ENCODE measurements at places on chromosomes 5 and 9.

GRCh38 chr5:95238560-95239325 is 46.2 kb downstream of the MCTP1 start:
- peak; percentile 60 for DNase-seq

GRCh38 chr5:95424016-95424415 is 32.9 kb downstream of the FAM81B start:
- peak; percentile 23 for DNase-seq

DNA sequence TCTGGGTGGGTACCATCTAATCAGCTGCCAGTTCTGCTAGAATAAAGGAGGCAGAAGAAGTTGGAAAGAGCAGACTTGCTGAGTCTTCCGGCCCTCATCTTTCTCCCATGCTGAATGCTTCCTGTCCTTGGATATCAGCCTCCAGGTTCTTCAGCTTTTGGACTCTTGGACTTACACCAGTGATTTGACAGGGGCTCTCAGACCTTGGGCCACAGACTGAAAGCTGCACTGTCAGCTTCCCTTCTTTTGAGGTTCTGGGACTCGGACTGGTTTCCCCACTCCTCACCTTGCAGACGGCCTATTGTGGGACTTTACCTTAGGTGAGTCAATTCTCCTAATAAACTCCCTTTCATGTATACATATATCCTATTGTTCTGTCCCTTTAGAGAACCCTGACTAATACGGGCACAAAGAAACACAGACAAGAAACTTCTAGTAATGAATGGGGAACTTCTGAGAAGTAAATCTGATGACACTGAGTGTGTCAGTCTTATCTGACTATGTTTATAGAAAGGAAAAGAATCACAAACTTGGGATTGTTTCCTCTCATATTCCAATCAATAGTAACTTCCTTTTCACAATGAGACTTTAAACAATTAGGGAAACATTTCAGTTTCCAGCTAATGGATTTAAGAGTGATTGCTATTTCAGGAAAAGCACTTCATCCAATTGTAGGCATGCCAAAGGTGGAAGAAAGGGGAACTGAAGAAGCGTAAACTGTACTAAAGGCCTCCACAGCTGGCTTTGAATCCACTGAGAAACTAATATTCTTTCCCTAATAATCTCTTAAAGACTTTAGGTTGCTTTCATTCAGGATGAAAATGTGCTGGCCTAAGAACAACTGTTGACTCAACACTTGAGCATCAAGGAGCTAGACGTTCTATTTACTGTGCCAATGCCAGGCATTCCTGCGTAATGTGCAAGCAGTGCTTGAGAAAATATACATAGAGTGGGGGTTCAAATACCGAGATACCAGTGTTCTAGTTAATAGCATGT is 127.9 kb upstream of the PTGER4 start:
- DNase-seq, result peak; percentile 6

- no peak for DNase-seq
These were observed 1.3 kb downstream of the RAB14 start for GRCh38 chr9:121200356-121200755.

DNA sequence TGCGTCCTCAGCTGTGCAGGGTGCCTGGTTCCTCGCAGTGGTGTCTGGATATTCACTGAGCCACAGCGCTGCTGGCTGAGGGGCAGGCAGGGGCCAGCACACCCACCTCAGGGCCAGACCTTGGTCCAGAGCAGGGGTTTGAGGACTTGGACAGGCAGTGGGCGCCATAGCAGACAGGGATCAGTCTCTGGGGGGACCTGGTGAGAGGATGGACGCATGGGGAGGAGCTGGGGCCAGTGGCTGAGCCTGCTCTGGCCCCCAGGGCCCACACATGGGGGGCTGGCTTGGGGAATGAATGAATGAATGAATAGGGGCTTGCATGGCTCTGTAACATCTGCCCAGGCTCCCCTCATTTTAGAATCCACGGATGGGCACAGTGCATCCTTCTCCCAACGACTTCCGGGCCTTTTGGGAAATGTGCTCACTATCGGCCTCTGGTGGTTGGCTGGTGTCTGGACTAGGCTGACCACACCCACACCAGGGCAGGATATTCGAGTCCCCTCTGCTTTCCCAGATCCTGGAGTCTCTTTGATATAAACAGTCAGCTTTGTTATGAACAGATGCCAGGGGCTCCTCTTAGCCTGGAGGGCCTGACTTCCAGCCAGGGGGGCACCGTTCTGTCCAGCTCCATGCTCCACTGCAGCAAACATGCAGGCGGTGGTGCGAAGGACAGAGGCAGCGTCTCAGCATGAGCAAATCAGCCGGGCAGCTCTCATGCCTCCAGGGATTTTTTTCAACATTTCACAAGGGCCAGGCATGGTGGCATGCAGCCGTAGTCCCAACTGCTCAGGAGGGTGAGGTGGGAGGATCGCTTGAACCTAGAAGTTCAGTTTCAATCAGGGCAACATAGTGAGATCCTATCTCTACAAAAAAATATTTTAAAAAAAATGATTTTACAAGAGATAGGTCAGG is 62.6 kb downstream of the NEK6 start:
- peak; percentile 92 for DNase-seq

- DNase-seq, result no peak
These were observed 47.2 kb downstream of the RFX3 start for GRCh38 chr9:3478549-3478953.

- DNase-seq, result no peak
These were observed 244.4 kb upstream of the FBXL7 start for GRCh38 chr5:15255576-15255975.

DNA sequence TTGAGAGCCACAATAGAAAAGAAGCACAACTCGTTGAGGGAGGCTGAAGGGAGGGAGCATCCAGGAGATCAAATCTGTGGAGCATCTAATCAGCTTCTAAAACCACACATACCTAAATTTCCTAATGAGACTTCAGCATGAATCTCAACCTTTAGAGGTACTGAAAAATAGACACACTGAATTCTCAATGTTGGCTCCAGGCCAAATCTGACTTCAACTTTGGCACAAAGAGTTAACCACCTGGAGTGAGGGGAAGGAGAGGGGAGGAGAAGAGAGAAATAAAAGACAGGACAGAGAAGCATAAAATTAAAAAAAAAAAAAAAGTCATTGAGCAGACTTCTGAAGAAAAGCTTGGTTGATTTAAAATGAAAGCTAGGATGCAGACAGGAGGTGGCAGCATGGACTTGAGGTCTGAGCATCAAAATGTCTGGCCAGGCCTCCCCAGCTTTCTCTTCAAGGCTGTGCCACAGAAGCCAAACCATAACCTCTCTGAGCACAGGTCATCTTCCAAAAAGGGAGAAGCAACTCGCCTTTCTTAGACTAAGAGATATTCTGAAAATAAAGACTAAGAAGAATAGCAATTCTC is 205.6 kb downstream of the DENND1A start:
- peak; percentile 61 for DNase-seq

DNA sequence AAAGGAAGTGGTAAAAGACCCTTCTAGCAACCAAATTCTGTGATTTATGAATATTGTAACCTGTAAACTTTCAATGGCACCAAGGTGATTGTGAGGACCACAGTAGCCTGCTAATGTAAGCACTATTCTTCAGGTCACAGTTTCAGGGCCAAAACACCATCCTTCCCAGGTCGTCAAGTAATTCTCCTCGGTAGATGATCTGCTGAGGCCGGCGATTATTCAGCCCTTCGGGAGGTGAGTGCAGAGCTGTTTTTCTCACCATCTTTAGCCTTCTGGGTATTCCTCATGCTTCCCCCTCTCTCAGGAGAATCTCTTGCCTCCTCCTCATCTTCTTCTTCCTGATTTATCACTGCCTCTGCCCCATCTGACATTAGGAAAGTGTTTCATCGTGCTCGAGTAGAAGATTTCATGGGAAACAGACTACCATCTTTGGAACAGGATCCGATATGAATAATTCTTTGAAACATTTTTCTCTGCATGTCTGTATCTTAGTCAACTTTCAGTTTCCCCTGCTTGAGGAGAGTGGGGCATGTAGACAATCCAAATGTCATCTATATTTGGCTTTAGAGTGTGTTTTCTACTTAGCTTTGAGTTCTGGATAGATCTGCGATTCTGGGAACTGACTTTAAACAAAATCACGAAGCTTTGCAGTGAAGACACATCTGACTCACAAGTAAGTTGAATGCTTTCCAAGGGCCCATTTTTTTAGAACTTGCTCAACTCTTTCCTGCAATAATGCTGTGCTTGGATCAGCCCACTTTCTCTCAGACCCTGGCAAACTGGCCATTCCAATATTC is 173.9 kb downstream of the AOPEP start:
- DNase-seq, result no peak

DNA sequence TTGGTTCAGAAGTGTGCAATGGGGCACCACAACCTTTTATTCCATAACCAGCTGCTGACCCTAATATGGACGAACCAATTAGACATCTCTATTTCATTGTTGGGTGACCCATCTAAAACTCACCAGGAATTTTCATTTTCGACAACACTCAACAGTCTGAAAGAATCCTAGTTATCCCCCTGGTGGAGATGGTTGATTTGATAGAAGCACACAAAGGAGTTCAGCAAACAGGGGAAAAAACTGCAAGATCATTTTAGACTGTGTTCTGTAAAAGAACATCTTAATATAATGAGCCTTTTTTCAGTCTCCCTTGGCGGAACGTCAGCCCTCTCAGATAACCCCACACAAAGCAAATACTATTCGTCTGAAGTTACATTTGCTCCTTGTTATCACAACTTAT is 367.4 kb downstream of the KIAA0825 start:
- DNase-seq, result no peak

DNA sequence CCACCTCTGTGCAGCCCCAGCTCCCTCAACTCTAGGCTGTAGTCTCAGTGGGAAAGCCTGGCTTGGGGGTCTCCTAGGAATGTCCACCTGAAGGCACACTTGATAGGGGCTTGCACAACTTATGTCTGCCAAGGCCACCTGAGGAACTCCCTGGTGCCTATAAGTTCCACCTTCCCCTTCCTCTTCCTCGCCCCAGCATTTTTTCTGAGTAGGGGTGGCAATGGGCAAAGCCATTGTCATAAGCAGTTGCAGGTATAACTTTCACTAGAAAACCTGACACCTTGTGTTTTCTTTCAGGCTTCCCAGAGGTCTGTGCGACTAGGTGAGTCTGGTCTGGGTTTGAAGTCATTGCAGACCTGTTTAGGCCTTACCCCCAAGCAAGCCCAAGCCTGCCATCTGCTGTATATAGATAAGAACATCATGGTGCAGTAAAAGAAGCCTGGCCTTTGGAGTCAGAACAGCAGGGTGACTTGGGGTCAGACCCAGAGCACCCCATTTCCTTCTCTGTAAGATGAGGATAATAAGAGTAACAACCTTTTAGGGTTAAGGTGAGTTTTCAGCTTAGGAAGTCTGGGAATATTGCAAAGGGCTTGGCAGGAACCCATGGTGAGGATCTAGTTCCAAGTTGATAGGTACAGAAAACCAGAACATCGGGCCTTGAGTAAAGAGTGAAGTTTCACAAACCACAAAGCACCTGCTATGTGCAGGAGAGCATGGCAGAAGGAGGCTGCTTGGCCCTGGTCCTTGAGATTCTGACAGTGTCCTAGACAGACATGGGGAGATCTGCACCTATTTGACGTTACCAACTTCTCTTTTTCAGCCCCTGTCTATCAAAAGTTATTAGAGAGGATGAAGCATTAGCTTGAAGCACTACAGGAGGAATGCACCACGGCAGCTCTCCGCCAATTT is 33.8 kb downstream of the TGFBI start:
- DNase-seq, result no peak

DNA sequence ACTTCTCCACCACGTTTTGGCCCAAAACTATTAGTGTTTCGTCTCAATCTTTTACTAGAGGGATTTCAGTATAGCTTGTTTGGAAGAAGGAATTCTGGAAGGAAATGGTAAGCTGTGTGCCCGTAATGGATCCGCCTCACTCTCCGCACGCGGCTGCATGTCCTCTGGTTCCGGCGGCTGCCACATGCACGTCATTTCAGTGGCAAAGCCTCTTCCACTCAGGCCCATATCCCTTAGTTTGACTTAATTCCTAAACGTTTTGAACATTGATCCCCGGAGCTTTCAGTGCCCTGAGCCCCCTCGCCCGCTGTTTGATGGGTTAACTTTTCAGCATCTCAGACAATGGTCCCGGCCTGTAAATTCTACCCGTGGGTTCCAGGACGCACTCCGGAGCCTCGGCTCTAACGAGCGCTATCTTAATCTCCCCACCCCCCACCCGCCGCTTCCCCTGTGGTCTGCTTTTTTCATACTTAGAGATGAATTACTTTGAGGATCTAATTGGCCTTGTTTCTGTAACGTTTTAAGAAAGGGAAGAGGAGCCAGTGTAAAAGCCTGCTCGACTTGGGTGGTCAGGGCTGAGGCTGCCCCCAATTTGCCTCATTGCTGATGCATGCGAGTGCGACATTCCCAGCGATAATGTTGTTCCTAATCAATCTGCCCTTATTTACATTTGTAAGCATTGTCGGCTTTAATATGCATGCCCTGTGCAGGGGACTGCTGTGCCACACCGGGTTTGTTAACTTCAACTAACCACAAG is 4.6 kb downstream of the PTCH1 start:
- peak; percentile 82 for DNase-seq

All from eye (tissue), 1 donor.